Stimulated activated CD8-positive, alpha-beta memory T cell treated with anti-CD3 and anti-CD28 coated beads, Interleukin-15, amount 100 ng/mL, for 48 hours (primary cell): ENCODE measurements at places on chromosomes 16 and 17.

DNA sequence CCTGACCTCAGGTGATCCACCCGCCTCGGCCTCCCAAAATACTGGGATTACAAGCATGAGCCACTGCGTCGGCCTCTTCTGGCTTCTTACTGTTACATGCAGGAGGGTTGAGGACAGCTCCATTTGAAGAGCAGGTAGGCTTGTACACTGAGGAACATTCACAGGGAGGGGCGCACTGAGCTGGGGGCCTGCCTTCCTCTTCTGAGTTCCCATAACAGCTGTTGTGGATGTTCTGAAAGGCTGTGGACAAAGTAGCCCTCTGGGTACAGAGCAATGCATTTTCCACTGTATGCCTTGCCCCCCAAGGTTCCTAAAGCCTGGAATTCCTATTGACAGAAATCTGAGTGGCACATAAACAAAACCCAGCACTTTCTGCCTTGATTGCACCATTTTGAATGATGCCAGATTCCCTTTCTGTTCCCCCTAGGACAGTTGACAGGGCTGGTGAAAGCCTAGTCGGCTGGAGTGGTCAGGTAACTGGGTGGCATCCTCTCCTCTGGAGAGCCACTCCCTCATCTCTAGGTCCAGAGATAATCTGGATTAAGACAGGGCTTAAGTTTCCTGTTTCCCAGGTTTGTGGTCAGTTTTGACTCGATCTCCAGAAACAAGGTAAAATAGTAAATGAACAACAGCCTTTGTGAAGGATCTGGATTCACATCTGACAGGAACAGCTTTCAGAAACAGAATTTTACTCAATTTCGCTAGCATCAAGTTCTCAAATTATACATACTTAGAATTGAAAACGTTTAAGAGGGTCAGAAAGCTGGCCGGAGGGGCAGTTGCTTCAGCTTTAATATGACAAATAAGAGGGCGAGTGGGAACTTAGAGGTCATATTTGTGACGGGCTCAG is 1.3 kb upstream of the CDK5R1 start:
- no peak for DNase-seq

DNA sequence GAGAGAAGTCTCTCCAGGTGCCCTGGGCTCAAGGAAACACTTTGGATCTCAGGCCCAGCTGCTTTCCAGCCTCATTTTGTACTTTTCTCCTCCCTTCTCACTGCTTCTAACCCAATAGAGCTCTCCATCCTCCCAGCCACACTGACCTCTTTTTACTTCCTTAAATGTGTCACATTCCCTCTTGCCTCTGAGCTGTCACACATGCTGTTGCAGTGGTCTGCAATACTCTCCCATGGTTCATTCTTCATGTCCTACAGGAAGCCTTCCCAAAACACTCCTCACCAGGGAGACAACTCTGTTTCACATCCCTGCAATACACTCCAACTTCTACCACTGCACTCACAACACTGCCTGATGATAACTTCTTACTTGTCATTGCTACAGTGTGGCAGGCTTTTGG is 242.1 kb upstream of the DYNLRB2 start:
- DNase-seq: no peak

DNA sequence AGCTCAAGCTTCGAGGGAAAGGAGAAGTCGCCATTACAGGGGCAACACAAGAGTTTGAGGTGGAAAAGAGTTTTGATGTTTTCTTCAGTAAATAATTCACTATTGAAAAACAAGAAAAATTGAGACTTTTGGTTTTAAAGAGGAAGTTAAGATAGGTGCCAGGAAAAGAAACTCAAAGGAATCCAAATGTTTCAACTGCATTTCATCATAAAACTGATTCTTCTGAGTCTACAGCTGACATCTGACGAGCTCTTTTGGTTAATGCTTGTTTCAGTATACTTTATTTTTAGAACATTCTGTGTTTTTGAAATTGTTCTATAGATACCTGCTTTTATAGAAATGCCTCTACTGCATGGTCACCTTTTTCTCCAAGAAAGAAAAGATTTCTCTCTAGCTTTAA is 54.0 kb downstream of the ERN1 start:
- DNase-seq: no peak

DNA sequence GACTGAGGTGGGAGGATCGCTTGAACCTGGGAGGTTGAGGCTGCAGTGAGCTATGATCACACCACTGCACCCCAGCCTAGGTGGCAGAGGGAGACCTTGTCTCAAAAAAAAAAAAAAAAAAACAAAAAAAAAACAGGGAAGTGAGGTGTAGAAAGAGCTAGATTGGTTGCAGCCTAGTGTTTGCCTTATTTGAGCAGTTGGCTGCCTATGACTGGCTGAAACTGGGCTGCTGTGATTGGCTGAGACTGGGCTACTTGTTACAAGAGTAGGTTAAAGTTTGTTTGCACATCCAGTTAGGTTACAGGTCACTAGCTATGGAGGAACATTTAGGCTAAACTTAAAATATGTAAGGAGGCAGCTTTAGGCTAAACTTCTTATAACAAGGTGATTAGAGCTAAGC is 5.7 kb downstream of the DHRS7B start:
- DNase-seq: no peak
